ENCODE measurements at places on chromosomes 1 and 21.

- no peak for DNase-seq
Observed at GRCh38 chr1:97433094-97433823, 487.6 kb downstream of the DPYD start.

DNA sequence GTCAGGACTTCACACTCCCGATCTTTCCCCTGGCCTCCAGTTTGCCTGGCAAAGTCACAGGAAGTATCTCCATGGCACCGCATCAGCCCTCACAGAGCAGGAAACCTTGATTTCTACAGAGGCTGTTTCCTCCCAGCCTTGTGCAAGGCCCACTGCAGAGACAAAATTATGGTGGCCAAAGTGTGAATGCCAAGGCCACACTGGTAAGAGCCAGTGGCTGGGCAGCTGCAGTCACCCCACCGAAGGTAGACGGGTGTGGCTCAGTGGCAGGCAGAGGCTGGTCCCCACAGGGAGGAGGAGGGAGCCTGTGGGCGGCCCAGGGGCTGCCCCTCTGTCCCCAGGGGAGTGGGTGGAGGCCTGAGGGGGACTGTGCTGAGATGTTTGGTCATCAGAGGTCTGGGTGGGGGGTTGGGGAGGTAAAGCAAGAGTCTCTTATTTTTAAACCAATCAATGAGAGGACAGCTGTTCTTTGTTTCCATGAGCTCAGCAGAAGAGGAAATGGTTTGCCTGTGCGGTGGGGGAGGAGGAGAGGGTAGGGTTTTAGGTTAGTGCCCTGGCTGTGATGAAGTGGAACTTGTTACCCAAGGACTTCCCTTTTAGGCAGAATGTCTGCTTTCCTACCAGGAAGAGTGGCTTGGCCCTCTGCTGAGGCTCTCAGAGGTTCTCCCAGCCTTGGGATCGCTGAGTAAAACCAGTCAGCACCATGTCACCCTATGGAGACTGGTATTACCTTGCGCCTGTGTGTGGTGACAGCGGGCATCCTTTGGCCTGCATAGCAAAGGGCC is 18.0 kb upstream of the BTG2 start:
- peak; percentile 75 for DNase-seq

GRCh38 chr1:57671750-57672149 is 247.9 kb upstream of the DAB1 start:
- DNase-seq = no peak

GRCh38 chr1:166032572-166033371 is 134.0 kb downstream of the FAM78B start:
- DNase-seq = no peak

DNA sequence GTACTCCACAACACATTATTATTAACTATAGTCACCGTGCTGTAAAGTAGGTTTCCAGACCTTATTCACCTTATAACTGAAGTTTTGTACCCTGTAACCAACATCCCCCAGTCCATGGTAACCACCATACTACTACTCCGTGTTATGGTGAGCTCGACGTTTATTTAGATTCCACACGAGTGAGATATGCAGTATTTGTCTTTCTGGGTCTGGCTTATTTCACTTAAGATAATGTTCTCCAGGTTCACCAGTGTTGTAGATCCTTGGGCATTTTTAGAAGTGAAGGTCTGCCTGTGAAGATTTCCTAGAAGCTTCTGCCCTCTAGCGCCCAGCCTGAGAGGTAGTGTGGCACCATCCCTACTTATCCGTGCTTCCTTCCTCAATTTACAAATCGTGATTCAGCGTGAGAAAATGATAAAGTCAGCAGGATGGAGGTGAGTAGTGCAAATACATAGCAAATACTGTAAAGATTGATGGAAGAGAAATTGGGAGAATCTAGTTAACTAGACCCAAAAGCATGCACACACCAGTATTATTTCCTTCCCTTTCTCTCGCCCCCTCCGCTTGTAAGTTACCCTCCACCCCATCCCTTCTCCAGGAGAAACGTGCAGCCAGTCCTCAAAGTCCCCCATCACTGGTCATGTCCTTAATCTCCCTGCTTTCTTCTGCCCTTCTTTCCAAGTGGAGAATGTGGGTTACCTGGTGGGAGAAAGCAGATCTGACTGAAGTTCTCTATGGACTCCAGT is 36.0 kb upstream of the DISC1 start:
- peak; percentile 27 for DNase-seq

- no peak for DNase-seq
Observed at GRCh38 chr1:192747301-192747700, 61.5 kb upstream of the RGS2 start.

DNA sequence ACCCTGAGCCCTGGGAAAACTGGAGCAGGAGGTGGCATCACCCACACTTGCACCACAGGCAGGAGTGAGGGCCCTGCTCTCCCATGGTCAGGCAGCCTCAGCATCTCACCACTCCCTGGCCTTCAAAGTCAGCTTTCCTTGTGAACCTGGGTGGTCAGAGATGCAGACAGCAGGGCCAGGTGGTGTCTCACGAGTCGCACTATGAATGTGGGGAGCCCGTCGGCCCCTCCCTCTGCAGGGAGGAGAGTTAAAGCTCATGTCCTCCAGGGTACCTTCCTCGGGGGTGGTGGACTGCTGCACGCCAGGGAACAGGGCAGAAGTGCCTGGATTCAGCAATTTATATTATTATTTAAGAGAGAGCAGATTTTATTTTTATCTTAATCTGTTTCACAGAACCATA is 24.1 kb downstream of the ABCG1 start:
- DNase-seq = no peak

- no peak for DNase-seq
Observed at GRCh38 chr1:85933961-85934360, 222.6 kb downstream of the COL24A1 start.

DNA sequence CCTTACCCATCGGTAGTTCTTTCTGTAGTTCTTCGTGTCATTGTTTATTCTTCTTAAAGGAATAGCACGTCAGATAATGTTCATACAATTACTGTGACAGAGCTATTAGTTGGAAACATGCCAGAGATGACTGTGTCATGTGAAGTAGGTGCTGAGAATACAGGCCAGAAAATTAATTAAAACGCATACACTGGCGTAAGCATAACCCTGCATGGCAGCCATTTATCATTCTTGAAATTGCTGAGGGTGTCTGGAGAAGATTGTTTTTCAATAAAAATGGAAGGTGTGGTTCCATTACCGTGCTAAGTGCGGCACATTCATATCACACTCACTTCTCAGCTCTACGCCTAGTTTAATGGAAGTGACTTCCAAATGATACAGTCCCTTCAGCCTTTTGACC is 7.8 kb downstream of the ETS2 start:
- DNase-seq = no peak

DNA sequence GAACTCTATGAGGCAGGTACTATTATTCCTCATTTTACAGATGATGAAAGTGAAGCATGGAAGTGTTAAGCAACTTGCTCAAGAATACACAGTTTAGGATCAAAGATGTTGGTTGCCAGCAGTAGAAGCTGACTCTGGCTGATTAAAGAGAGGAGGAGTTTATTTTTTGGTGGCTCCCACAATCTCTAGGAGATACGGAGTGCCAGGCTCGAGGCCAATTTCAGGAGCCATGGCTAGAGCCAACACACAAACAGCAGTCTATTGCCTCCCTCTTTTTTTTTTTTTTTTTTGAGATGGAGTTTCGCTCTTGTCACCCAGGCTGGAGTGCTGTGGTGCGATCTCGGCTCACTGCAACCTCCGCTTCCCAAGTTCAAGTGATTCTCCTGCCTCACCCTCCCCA is 19.6 kb downstream of the TTF2 start:
- no peak for DNase-seq

GRCh38 chr1:150210091-150210490 is 25.8 kb downstream of the ANP32E start:
- DNase-seq = no peak

DNA sequence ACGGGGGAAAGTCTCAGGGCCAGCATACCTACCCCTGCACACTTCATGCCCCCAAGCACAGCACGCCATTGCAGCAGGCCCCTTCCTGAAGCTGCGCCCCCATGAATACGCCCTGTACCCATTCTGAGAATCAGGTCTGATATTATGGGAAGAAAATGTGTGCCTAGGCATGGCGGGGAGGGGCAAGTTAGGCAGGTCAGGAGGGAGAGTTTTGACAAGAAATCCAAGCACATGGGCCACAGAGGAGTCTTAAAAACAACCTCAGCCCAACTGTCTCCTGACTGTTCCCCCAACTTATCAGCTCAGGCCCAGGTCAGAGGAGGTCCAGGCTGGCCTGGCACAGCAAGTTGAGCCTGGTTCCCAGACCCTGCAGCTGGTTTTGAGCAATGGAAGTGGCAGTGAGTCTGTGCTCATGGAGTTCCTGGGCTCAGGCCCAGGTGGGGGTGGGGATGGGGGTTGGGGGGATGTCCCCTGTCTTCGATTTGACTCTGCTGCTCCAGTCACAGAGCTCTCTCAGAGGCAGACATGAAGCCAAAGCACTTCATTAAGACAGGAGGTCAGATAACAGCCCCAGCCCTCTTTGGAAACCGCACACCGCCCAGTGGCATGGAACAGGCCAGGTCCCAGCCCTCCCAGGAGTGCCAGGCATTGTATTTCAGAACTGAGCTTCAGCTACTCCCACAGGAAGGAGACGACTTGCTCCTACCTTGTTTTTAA is 20.6 kb upstream of the BCAR3 start:
- no peak for DNase-seq

DNA sequence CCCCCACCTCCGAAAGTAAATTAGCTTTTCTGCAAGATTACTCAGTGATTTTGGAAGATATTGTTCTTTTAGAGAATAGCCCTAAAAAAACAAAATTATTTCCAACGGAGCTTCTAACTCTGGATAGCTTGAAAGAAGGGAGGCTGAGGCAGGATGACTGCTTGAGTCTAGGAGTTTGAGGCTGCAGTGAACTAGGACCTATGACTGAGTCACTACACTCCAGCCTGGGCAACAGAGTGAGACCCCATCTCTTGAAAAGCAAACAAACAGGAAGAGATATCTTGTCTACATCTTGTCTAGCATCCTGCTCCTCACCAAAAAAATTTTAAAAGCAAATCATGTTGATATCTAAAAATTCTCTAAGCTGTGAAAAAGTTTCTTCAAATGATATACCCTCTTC is 42.2 kb upstream of the CPLANE2 start:
- DNase-seq = no peak

DNA sequence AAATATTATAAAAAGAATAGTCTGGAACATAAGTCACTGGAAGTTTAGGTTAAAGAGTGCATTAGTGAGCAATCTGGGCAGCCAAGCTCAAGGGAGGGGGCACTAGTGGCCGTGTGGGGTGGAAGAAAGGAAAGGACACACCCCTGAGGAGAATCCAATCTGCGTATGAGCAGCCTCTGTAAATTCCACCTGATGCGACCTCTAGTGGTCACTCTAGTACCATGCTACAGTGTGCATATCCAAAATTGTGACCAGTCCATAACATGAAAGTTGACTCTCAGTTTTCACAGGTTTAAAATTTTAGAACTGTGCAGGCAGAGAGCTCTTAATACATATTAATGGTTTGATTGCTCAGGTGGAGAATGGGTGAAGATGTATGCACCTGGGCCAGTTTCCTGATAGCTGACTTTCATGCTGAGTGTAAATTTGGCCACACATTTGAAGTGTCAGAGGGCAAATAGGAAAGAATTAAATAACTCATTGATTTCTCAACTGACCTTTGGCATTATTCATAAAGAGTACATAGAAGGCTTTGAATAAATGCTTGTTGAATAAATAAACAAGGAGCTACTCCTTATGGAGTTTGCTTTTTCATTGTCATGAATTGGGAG is 105.9 kb upstream of the C21orf91 start:
- DNase-seq = peak; percentile 44

DNA sequence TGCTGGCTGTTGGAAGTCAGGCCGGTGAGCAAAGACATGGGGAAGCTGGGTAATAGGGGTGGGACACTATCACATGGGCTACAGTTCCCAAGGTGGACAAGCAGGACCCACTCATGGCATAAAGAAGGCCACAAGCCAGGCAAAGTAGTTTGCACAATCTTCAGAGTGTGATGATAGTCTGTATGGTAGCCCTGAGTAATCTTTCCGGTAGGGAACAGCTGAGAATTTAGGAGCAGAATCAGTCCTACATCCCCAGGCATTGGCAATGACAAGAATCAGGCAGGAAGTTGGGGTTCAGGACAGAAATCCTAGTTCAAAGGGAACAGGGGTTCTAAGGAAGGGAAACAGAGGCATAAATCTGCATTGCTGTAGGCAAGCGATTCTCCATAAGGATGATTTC is 23.9 kb upstream of the SPATA6 start:
- DNase-seq = no peak

GRCh38 chr1:197249324-197249723 is 18.7 kb upstream of the CRB1 start:
- DNase-seq = no peak

DNA sequence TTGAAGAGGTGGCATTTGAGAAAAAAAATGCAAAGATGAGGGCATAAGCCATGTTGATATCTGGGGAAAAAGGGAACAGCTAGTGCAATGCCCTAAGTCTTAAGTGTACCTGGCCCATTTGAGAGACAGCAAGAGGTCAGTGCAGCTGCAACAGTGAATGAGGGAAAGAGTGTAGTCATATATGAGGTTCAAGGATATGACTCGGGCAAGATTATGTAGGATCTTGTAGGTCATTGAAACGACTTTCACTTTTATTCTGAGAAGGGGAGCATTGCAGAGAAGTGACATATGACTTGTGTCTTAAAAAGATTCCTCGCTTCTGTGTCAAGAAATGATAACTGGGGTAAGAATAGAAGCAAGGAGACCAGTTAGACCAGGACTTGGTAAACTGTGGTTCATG is 31.0 kb downstream of the NTMT2 start:
- DNase-seq = no peak

DNA sequence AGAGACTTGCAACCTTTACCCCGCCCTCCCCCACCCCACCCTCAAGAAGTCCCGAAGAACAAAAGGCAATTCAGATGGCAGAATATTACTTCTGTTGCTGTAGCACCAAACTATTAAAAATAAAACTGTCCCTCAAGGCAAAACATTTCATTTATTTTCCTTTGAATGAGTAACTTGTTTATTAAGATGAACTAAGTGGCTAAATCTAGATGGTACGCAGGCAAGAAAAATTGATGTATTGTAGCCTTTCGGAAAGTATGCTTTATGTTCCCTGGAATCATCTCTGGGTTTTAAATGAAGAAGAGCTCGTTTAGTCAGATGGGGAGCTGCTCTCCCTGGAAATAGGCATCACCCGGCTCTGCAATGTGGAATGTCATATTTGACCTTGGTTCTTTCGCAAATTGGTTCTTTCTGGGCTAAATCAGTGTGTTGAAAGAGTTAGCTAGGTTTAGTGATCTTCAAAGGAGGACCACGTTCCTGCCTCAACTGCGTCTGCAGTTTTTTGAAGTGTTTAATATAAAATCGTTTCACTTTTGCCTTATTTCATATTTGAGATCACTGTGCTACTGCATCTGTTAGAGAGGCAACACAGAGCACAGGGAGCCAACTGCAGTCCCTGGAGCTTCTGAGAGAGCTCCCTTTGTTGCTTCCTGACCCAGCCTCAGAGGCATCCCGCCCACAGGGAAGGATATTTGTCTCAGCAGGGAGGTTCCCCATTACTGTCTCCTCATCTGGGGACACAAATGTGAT is 61.8 kb downstream of the KIF26B start:
- no peak for DNase-seq

- no peak for DNase-seq
Observed at GRCh38 chr1:110638058-110638457, 31.9 kb upstream of the KCNA2 start.

GRCh38 chr1:71448444-71448843 is 367.6 kb upstream of the ZRANB2 start:
- no peak for DNase-seq

- DNase-seq = no peak
Observed at GRCh38 chr1:7383671-7384520, 387.2 kb upstream of the VAMP3 start.
